ENCODE measurements at places on chromosomes 12 and 14.
A peak's percentile ranks its signal among the peaks of the same experiment; 100 is the strongest.

DNA sequence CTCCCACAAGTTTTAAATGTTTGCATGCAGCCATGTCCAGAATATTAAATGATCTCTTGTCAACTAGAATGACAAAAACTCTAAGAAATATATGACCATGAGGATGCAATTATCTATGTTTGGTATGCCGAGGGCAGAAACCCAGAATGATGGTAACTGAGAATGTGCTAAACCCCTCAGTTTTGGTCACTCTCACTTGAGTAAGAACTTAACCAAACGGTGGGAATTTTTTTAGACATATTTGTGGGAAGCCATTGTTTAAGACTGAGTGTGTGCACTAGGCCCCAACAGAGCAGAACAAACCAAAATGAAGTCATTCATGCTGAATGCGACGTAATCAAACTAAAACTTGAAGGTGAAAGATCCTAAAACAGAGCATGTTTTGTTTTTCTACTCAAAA lies 1927.9 kb upstream of the SEL1L start:
- no peak overlapping the region for H3K4me3 ChIP-seq
- H3K27ac ChIP-seq = no peak overlapping the region
- H3K36me3 ChIP-seq = no peaks in the 10 kb centered on the region
- no peaks in the 10 kb centered on the region for H3K27me3 ChIP-seq
- no peak for DNase-seq
- no peaks in the 10 kb centered on the region for H3K4me1 ChIP-seq

- H3K4me3 ChIP-seq = no peak overlapping the region
- peaks cover 44% of the 10 kb centered on the region for H3K36me3 ChIP-seq
- peaks cover 64% of the 10 kb centered on the region for H3K4me1 ChIP-seq
- H3K27ac ChIP-seq = no peak overlapping the region
Measured at GRCh38 chr14:95503365-95504134, 12.9 kb downstream of the SYNE3 start.

- H3K4me1 ChIP-seq = peaks cover 14% of the 10 kb centered on the region
- no peak overlapping the region for H3K4me3 ChIP-seq
- peaks cover 3% of the 10 kb centered on the region for H3K36me3 ChIP-seq
- H3K27ac ChIP-seq = no peak overlapping the region
- no peak for DNase-seq
Measured at GRCh38 chr12:102064476-102064875, 2.7 kb upstream of the WASHC3 start.

- no peak for DNase-seq
- H3K27me3 ChIP-seq = no peaks in the 10 kb centered on the region
- no peaks in the 10 kb centered on the region for H3K36me3 ChIP-seq
- H3K4me1 ChIP-seq = peaks cover 2% of the 10 kb centered on the region
- H3K27ac ChIP-seq = no peak overlapping the region
Measured at GRCh38 chr12:116615141-116615861, 56.1 kb downstream of the MAP1LC3B2 start.

DNA sequence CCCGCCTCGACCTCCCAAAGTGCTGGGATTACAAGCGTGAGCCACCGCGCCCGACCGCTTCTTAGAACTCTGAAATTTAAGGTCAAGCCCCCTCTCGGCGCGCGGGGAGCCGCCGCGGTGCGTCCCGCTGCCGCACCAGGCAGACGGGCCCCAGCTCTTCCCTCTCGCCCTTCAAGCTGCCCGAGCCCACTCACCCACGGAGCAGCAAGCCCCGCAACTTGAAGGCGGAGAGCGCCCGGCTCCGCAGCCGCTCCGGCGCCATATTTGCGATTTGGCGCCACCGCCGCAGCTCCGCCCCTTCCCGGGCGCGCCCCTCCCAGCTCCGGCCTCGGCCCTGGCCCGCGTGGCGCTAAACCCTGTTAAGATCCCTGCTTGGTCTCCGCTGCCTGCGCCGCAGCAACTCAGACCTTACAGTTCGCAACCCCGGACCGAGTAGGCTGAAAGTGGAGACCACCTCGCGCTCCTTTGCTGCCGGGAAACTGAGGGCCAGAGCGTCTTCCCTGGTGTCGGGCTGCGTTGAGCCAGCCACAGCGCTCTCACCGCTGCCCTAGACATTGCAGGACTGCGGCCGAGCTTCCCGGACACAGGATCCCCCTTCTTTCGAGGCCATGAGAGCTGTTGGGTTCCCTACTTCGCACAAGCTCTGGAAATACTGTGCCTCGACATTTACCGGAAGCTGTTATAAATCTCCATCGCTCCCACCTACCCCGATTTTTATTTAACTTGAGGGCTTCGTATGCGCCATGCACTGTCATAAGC lies at the start of gene POLE2:
Gene POLE2 (minus strand): TSS at position 273 of the 759 bp plus-strand sequence. CDS start 11 bp downstream, at position 262.
- H3K27ac ChIP-seq = peak within 1 kb of the TSS; percentile 90
- peaks cover 25% of the 10 kb centered on the region for H3K36me3 ChIP-seq
- H3K27me3 ChIP-seq = no peaks in the 10 kb centered on the region
- peak within 1 kb of the TSS; percentile 89 for H3K4me3 ChIP-seq

GRCh38 chr12:45426294-45426693 lies 210.4 kb downstream of the ANO6 start:
- no peaks in the 10 kb centered on the region for H3K27me3 ChIP-seq
- peaks cover 11% of the 10 kb centered on the region for H3K4me1 ChIP-seq
- no peak overlapping the region for H3K27ac ChIP-seq
- peaks cover 54% of the 10 kb centered on the region for H3K36me3 ChIP-seq
- DNase-seq = no peak
- no peak overlapping the region for H3K4me3 ChIP-seq

DNA sequence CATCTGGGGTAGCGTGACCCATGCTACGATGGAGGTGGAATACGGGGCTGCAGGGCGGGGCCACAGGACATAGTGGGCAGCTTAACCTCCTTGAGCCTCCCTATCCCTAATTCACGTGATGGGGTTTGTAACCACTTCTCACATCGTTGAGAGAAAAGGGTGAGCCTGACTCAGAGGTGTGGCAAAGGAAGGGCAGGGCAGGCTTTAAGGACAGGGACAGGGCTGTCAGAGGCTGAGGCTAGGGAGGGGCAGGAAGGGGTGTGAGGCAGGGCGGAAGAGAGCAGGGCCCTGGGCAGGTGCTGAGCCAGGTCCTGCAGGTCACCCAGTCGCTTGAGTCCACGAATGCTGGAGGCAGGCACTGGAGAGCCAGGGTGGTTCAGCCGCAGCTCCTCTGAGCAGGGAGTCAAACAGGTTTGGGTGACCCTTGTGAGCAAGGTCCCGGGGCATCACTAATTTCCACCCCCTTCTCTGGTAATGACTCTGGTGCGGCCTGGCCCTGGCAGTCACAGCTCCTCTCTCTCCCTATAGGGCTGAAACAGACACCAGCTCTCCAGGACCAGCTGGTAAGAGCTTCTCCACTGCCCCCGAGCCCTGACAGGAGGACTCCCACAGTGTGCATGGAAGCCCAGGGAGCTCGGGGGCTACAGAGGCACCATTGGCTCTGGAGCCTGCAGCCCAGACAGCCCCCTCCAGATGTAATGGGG lies 7.5 kb upstream of the AQP2 start:
- no peak overlapping the region for H3K27ac ChIP-seq
- peaks cover 18% of the 10 kb centered on the region for H3K4me1 ChIP-seq
- no peak overlapping the region for H3K4me3 ChIP-seq
- DNase-seq = no peak
- no peaks in the 10 kb centered on the region for H3K36me3 ChIP-seq

- H3K27ac ChIP-seq = no peak overlapping the region
- peaks cover 10% of the 10 kb centered on the region for H3K27me3 ChIP-seq
Measured at GRCh38 chr12:125167658-125168057, 102.4 kb downstream of the AACS start.

GRCh38 chr12:27424631-27425230 lies 21.8 kb upstream of the SMCO2 start:
- no peak overlapping the region for H3K4me3 ChIP-seq
- no peak overlapping the region for H3K27ac ChIP-seq
- H3K4me1 ChIP-seq = no peaks in the 10 kb centered on the region
- DNase-seq = no peak

GRCh38 chr12:39692258-39692853 lies 72.8 kb upstream of the ABCD2 start:
- no peak for DNase-seq
- peaks cover 2% of the 10 kb centered on the region for H3K4me1 ChIP-seq
- peaks cover 2% of the 10 kb centered on the region for H3K36me3 ChIP-seq
- H3K27ac ChIP-seq = no peak overlapping the region
- no peak overlapping the region for H3K4me3 ChIP-seq

DNA sequence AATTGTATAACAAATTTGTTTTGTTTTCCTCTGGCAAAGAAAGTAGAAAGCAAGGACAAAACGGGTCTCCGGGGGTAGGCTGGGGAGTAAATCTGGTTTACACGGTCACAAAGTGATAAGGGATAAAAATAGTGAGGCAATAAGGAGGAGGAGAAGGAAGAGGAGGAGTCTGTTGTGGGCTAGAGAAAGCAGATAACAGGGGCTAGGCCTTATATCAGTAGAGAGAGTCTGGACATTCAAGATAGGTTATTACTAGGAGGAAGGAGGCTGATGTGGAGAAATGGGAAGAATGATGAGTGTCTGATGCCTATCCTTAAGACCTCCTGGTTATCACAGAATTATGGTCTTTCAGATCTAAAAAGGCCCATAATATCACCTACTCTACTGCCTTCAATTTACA lies 83.2 kb upstream of the SSTR1 start:
- DNase-seq = no peak
- H3K36me3 ChIP-seq = no peaks in the 10 kb centered on the region
- H3K4me1 ChIP-seq = peaks cover 22% of the 10 kb centered on the region
- no peak overlapping the region for H3K27ac ChIP-seq
- H3K4me3 ChIP-seq = no peak overlapping the region

DNA sequence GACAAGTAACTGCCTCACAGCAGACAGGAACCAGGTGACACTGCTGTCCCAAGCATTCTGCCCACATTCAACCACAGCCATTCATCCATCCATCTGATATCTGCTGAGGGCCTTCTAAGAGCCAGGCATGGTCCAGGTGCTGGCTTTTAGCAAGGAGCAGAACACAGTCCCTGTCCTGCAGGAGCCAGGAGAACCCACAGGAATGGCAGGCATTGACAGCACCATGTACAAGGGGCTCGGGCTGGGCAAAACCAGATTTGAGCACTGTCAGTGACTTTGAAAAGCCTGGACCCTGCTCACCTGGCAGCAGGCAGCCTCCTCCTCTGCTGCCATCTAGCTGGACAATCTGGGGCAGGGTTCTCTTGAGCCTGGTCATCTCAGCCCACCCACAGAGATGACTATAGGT lies 137.0 kb downstream of the ZFP36L1 start:
- peaks cover 18% of the 10 kb centered on the region for H3K4me1 ChIP-seq
- no peaks in the 10 kb centered on the region for H3K27me3 ChIP-seq
- no peak overlapping the region for H3K27ac ChIP-seq
- H3K4me3 ChIP-seq = no peak overlapping the region
- H3K36me3 ChIP-seq = no peaks in the 10 kb centered on the region

- no peak overlapping the region for H3K4me3 ChIP-seq
- no peaks in the 10 kb centered on the region for H3K36me3 ChIP-seq
- no peak overlapping the region for H3K27ac ChIP-seq
- peaks cover 25% of the 10 kb centered on the region for H3K4me1 ChIP-seq
- H3K27me3 ChIP-seq = peaks cover 43% of the 10 kb centered on the region
Measured at GRCh38 chr14:99822800-99823455, 29.7 kb downstream of the EML1 start.

DNA sequence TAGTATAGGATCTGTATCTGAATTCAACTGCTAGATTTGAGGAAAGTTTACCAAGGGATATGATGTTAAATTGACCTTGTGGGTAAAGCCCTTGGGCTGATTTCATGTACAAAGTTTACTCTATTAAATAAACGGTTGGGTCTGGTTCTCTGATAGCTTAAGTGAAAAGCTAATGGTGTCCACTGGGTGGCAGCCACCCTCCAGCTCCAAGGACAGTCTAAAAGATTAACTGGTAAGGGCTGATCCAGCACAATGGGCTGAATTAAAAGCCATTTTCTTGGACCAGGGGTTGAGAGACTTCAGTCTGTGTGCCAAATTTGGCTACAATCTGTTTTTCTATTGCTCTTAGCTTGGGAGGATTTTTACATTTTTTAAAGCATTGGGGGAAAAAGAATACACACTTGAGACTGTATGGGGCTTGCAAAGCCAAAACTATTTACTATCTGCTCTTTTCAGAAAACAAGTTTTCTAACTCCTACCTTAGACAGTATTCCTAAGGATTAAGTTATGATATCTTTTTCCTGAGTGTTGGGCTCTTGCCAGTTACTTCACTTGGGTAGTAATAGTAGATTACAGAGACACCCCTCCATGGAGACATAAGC lies 116.5 kb downstream of the GPHN start:
- DNase-seq = peak; percentile 8
- H3K27ac ChIP-seq = no peak overlapping the region
- peaks cover 8% of the 10 kb centered on the region for H3K4me1 ChIP-seq

DNA sequence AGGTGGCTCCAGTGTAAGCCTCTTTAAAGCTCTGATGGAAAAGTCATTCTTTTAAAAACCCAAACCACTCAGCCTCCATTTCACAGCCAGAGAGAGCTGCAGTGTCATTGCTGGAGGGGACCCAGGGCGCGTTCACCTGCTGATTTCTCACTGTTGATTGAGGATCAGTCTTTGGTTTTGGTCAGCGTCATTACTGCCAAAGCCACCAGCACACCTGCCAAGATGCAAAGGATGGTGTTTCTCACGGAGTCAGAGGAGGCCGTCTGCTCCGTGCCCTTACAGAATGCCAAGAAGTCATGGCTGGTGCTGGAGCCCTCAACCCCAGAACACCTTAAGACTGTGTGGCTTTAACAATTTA lies 32.8 kb upstream of the BATF start:
- H3K4me1 ChIP-seq = peaks cover 35% of the 10 kb centered on the region
- no peak overlapping the region for H3K27ac ChIP-seq
- peaks cover 14% of the 10 kb centered on the region for H3K27me3 ChIP-seq
- DNase-seq = no peak
- H3K36me3 ChIP-seq = no peaks in the 10 kb centered on the region

DNA sequence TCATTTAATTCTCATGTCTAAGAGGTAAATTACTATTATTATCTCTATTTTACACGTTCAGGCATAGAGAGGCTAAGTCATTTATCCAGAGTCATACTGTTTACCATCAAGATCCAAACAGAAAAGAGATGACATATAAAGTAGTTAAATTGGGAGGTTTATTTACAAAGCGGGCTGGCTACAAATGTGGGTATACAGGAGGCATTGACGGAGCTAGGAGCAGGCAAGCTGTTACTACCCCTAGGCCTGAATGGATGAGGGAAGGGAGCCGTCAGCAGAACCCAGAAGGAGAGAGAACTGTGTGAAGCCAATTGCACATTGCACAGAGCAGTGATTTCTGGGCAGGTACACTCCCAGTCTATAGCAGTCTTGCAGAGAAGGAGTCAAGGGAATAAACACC lies 39.8 kb downstream of the DACT1 start:
- no peak overlapping the region for H3K27ac ChIP-seq
- no peaks in the 10 kb centered on the region for H3K27me3 ChIP-seq
- no peaks in the 10 kb centered on the region for H3K4me1 ChIP-seq
- H3K36me3 ChIP-seq = no peaks in the 10 kb centered on the region

- peaks cover 23% of the 10 kb centered on the region for H3K36me3 ChIP-seq
- H3K27me3 ChIP-seq = no peaks in the 10 kb centered on the region
- H3K27ac ChIP-seq = no peak overlapping the region
- no peak overlapping the region for H3K4me3 ChIP-seq
- no peak for DNase-seq
Measured at GRCh38 chr14:104767634-104767918, 14.6 kb downstream of the SIVA1 start.

GRCh38 chr14:89417465-89418225 lies 612 bp upstream of the FOXN3 start:
- peak overlapping the region; percentile 89 for H3K4me3 ChIP-seq
- peak overlapping the region; percentile 98 for H3K27ac ChIP-seq
- peak; percentile 64 for DNase-seq
- peaks cover 48% of the 10 kb centered on the region for H3K36me3 ChIP-seq

- H3K27me3 ChIP-seq = peaks cover 4% of the 10 kb centered on the region
- no peak for DNase-seq
- no peak overlapping the region for H3K27ac ChIP-seq
- H3K4me3 ChIP-seq = no peak overlapping the region
- no peaks in the 10 kb centered on the region for H3K4me1 ChIP-seq
Measured at GRCh38 chr14:58782011-58782410, 144.2 kb downstream of the DACT1 start.

All from activated naive CD8-positive, alpha-beta T cell treated with anti-CD3 and anti-CD28 coated beads for 36 hours (primary cell).